ENCODE measurements at places on chromosomes 13 and 19.

DNA sequence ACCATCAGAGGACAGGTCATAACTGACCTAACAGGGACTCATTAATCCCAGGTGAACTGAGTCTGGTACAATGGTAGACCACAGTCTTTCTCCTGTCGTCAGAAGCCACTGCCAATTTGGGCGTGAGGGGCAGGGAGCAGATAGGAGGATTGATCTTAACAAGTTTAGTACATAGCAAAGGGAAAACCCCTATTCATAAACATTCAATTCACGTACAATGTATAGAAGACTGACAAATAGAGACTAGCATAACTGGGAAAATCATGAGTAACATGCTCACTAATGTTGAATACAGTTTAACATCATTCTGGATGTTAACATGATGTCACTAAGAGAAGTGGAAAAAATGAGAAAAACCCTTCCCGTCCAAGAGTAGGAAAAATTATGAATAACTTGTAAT is 54.1 kb downstream of the SLC7A1 start:
- no peak for DNase-seq

GRCh38 chr13:41694545-41695301 is 237.4 kb downstream of the RGCC start:
- peak; percentile 89 for DNase-seq

DNA sequence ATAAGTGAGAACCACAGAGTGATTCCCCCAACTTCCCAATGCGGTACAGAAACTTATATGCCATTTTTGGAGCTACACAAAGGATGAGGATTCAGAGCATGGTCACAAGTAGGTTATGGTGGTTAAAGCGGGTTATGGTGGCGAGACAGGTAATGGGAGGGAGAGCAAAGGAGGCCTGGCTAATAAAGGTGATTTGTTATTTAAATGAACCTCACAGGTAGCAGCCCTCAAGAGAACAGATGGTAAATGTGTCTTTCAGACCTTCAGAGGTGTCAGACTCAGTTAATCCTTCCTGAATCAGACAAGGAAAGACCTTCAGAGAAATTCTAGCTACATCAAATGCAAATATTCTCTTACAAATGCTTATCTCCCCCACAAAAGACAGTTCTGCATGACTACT is 1971.4 kb downstream of the OLFM4 start:
- no peak for DNase-seq

DNA sequence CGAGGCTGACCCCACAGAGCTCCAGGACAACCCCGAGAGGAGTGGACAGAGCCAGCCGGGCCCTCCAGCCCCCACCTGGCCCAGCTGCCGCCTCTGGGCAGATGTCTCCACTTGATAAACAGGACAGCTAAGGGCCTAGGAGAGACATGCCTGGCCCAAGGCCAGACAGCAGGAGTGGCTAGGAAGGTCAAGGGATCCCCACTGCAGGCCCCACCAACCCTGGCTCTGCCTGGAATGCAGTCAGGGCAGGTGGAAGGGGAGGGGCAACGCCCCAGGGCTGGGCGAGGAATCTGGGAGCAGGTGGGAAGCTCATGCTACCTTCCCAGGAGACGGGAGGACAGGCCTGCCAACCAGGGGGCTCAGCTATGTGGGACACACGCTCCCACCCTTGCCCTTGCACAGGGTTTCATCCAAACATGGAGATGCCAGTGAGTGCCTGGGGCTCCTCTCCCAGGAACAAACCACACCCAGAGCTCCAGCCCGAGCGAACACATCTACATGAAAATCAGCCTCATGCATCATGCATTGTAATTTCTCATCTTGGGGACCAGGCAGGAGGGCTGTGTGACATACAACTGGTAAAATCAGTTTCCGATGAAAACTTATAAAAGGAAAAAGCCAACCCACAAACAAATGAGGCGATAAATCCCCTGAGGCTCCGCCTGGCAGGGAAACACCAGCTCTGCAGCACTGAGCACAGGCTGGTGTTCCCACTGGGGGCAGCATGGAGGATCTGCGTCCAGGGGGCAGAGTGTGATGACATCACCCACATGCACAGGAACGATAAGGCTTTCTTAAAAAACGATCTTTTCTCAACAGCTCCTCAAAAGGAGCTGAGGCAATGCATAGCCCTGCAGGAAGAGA is 25.0 kb downstream of the SH3GL1 start:
- no peak for DNase-seq

DNA sequence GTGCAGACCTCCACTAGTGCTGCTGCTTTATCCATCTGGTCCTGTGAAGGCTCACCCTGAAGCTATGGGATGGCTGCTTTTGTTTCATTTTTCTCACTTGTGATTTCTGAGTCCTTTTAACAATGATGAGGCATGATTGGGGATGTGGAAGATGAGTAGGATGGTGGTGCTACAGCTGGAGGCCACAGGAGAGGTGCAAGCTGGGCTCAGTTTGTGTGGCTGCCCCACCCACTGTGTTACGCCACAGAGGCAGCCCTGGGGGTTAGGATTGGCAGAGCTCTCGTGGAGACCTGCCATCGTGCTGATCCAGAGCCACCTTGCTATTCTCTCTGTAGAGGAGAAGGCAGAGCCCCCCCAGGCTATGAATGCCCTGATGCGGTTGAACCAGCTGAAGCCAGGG is 19.6 kb upstream of the QTRT1 start:
- no peak for DNase-seq

Measured in fibroblast of skin of left biceps (primary cell).